ENCODE measurements at places on chromosomes 4 and X.

GRCh38 chr4:7708238-7708637, 231.4 kb downstream of the AFAP1 start:
- no peak for DNase-seq

- no peak for DNase-seq
These were observed 19.3 kb upstream of the ADD1 start for GRCh38 chr4:2824329-2824835.

- DNase-seq: no peak
These were observed 38.6 kb downstream of the MAGEB17 start for GRCh38 chrX:16205840-16206239.

DNA sequence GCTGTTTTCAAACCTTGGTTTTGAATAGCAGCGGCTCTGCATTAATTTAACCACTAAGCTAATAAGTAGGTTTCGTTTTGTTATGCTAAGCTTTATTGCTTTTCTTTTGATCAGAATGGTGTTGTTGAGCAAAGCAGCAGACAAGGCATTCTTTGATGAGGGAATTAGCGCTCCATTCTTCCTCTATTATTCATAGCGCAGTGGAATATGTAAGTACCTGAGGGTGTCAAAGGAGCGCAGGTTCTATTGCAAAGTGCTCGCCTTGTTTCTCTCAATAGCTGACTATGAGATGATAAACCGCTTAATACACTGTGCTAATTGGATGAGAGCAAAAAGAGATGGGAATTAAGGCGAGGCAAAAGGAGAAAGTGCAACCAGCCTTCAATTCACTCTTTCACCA, 16.3 kb downstream of the ARX start:
- DNase-seq: no peak

- no peak for DNase-seq
These were observed 41.6 kb downstream of the TMEM165 start for GRCh38 chr4:55437356-55437796.

DNA sequence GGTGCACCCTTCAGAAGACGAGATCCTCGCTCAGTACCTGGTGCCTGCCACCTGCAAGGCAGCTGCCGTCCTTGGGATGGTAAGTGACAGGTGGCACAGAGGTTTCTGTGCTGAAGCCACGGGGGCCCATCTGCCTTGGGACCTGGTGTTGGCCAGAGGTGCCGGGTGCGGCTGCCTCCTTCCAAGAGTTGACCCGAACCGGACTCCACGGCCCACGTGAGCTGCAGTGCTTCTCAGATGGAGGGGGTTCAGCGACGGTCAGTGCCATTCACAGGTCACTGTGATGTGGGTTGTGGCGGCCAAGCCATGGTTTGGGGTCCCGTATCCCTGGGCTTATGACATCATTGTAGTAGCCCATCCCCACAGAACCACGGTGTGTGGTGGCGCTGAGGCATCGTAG, 19.0 kb upstream of the MSANTD1 start:
- no peak for DNase-seq
